ENCODE measurements at places on chromosomes 7 and 10. TPM values are rescaled to one million over a fixed set of nuclear protein-coding genes. Genes with fewer than 3 reads are reported as not detected.

DNA sequence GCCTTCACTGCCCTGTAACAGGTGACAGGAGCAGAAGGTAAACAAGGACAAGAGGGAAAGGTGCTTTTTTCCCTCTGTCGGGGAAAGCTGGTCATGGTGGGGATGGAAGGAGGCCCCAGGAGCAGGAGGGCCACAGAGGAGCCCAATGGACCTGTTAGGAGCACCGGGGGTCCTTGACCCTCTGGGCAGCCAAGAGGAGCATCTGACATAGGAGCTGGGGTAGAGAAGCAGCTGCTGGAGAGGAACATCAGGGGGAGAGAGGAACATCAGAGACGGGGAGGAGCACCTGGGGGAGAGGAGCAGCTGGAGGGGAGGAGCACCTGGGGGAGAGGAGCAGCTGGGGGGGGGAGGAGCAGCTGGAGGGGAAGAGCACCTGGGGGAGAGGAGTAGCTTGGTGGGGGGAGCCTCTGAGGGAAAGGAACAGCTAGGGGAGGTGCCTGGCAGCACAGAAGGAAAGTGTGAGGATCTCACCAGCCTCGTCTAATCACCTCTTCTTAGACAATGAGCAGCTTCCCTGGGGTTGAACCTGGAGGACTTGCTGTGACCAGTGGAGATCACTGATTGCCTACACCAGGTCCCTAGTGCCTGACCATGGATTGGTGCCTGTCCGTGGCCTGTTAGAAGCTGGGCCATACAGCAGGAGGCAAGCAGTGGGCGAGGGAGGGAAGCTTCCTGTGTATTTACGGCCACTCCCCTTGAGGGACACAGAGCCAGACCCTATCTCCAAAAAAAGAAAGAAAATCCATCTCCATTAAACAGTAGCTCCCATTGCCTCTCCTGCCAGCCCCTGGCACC is 37.6 kb downstream of the JAKMIP3 start:
- DNase-seq: no peak

- no peak for DNase-seq
These were observed 122.2 kb downstream of the PCLO start for GRCh38 chr7:83040484-83040883.

DNA sequence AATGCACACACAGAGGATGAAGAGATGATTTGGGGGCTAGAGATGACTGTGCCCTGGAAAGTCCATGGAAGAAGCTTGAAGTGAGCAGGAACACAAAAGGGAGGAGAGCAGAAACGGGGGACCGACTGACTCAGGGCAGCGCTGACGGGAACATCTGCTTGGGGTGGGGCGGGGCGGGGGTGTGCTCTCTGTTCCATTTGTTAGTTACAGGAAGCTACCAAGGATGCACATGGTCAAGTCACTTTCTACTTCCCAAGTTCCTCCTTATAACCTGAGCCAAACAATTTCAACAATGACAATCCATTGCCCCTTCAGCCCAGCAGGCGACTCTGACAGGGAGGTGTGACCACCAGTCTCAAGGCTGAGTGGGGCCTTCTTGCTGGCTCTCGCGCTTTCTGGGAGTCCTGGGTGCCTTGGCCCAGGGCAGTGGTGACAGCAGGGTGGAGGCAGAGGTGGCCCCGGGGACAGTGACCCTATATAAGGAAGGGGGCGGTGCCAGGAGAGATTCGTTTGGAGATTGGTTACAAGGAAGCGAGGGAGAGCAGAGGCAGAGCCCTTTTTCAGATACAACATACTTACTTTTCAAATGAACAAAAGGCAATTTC is 39.6 kb downstream of the CLEC2L start:
- no peak for DNase-seq

DNA sequence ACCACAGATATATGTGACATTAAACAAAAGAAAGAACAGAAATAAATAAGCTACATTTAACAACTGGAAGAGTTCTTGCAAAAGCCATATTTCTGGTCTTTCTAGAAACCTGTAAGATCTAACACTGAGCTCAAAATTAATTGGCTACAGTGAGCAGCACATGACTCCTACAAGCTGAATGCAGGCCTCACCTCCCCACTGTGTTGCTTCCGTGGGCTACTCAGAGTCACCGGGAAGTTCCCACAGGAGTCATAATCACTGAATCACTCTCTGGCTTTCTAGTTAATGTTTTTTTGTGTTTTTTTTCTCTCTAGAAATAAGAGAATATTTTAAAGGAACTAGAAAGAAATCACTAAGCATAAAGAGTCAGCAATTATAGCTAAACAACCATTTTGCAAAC is 10.2 kb upstream of the MRPS24 start:
- peak; percentile 77 for DNase-seq

Gene CTAGE4
- total RNA-seq: 0.30 TPM

Gene RSPH10B2
- total RNA-seq: not detected

Gene DENND11
- 35.0 TPM for total RNA-seq

Gene MET
- 44.5 TPM for total RNA-seq
